ENCODE measurements at places on chromosomes 2 and 18. TPM values are rescaled to one million over a fixed set of nuclear protein-coding genes. Genes with fewer than 3 reads are reported as not detected.

GRCh38 chr2:218980735-218981389 is 4.1 kb downstream of the FEV start:
- no peak for DNase-seq
- H3K4me3 ChIP-seq, result peak overlapping the region; percentile 49
- H3K27me3 ChIP-seq, result peaks cover 62% of the 10 kb centered on the region
- H3K4me1 ChIP-seq, result no peaks in the 10 kb centered on the region

MYCN gene
- 142 TPM for total RNA-seq

PRKAG3 gene
- not detected for total RNA-seq

DNA sequence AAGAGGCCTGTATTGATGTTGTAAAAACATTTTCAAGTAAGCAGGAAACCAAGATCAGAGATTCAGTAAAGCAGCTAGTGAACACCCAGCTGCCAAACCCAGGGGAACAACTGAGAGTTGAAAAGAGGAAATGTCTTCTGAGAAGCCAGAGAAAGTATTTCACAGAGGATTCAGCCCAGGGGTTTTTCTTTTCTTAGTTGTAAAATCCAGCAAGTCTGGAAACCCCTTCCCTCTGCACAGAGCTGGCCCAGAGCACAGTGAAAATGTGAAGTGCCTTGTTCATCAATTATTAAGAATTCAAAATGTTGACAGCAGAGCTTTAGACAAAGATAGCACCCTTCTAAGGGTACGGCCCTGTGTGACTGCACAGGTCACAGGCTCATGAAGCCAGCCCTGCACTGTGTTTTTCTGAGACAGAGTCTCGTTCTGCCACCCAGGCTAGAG is 28.4 kb downstream of the AFF3 start:
- H3K27ac ChIP-seq, result no peak overlapping the region
- no peak overlapping the region for H3K4me3 ChIP-seq
- no peaks in the 10 kb centered on the region for H3K36me3 ChIP-seq
- DNase-seq, result no peak

CYP27A1 gene
- total RNA-seq, result 5.4 TPM

CCBE1 gene
- 4.4 TPM for total RNA-seq

RBMS1 gene
- 57.0 TPM for total RNA-seq

DNA sequence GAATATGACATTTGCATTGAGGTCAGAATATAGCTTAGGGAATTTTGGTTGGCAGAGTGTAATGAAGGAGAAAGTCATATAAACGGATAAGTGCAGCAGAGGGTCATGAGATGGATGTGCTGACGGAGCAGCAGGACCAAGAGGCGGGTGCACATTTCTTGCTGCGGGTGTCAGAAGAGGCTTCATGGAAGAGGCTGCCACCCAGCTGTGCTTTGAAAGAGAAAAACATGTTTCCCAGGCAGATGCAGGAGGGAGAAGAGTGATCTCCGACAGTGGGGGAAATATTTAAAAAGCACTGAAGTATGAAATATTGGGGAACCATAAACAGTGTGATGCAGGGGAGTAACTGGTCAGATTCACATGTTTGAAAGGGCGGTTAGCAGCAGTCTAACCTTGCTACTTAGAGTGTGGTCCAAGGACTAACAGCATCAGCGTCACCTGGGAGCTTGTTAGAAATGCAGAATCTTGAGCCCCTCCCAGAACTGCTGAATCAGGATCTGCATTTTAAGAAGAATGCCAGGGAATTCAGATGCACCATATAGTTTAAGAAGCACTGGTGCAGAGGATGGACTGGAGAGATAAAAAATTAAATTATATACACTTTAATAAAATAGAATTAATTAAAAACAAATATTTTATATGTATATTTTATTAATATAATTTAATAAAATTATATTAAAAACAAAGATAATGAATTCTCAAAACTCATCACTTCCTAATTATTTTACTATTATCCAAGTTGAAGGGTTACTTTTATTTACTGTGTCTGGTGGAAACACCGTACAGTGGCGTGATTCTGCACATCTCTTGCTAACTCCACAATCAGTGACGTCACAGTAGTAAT is 36.1 kb upstream of the SCYGR1 start:
- H3K4me3 ChIP-seq, result no peak overlapping the region
- H3K4me1 ChIP-seq, result no peaks in the 10 kb centered on the region
- H3K27ac ChIP-seq, result no peak overlapping the region
- H3K36me3 ChIP-seq, result no peaks in the 10 kb centered on the region
- H3K27me3 ChIP-seq, result no peaks in the 10 kb centered on the region

DNA sequence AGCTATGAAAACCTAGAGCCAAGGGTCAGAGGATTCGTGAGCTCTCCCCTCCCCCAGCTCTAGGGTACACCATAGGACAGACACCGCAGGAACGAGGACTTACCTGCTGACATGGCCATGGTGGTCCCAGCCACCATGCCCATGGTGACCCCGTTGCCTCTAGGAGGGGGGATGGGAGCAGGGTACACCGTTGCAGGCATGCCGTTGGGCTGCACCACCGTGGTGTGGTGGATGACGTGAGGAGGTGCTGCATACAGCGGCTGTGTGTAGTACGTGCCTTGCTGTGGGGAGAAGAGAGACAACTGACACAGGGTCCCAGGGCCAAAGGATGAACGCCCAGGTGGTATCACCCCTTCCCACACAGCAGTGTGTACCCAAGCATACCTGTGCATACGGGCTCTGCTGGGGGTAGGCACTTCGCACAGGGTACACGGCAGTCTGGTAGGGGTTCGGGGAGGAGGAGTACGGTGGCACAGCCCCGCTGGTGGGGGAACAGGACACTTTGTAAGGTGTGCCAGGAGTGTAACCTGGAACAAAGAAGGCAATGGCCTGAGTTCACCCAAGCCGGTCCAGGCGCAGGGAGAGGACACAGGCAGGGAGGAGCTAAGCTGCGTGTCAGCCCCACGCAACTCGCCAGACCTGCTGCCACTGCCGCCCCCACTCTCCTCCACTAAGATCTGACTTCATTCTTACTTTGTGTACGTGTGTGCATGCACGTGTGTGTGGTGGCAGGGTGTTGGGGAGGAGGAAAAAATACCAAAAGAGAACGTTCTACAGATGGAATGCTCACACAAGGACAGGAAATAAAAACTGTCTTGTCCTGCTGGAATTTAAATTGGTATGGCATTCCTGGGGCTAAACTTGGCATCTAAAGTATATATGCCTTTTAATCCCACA is 37.8 kb downstream of the FAM168B start:
- DNase-seq, result no peak
- H3K27me3 ChIP-seq, result no peaks in the 10 kb centered on the region
- H3K27ac ChIP-seq, result no peak overlapping the region
- peaks cover 77% of the 10 kb centered on the region for H3K36me3 ChIP-seq

- no peak overlapping the region for H3K27ac ChIP-seq
- no peaks in the 10 kb centered on the region for H3K4me1 ChIP-seq
- H3K4me3 ChIP-seq, result no peak overlapping the region
- DNase-seq, result no peak
- H3K27me3 ChIP-seq, result no peaks in the 10 kb centered on the region
These were observed 8.6 kb downstream of the ACP1 start for GRCh38 chr2:273333-273732.

GRCh38 chr18:44580159-44580558 is 100.5 kb upstream of the SETBP1 start:
- no peaks in the 10 kb centered on the region for H3K4me1 ChIP-seq
- DNase-seq, result no peak
- no peaks in the 10 kb centered on the region for H3K36me3 ChIP-seq
- H3K27ac ChIP-seq, result no peak overlapping the region
- H3K27me3 ChIP-seq, result no peaks in the 10 kb centered on the region
- no peak overlapping the region for H3K4me3 ChIP-seq

Measured in H1 (cell line).